SK-N-MC (cell line): ENCODE measurements at places on chromosomes 12 and 14.
A peak's percentile ranks its signal among the peaks of the same experiment; 100 is the strongest.

- DNase-seq: no peak
These were observed 25.2 kb downstream of the LTBP2 start for GRCh38 chr14:74586681-74587362.

DNA sequence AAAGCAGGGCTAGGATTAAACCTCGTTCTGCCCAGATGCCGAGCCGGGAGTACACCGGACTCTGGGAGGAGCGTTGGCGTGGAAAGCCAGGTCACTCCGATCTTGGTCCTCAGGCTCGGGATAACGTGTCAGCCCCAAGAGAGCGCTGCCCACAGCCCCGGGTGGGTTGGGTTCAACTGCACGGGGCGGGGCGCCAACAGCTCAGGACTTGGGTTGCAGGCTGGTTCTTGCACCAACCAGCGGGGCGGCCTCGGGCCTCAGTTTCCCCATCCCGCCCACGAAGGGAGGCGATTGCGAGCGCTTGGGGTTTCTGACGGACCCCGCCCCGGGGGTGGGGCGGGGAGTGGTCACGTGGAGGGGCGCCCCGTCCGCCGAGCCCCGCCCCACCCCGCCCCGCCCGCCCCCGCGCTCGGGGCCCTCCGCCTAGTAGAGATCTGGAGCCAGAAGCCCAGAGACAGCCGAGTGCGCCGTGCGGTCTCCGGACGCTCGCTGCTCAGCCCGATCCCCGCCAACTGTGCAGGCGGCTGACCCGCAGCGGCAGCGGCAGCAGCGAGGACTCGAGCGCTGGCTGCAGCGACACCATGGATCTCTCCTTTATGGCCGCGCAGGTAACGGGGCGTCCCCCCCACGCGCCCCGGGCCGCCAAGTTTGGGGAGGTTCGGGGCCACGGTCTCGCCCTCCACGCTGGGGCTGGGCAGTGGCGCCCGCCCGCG, at the start of gene C14orf132:
C14orf132 (plus strand) TSS at position 443 of the 713 bp plus-strand sequence; CDS start at position 582, 139 bp downstream.
- DNase-seq: no peak

DNA sequence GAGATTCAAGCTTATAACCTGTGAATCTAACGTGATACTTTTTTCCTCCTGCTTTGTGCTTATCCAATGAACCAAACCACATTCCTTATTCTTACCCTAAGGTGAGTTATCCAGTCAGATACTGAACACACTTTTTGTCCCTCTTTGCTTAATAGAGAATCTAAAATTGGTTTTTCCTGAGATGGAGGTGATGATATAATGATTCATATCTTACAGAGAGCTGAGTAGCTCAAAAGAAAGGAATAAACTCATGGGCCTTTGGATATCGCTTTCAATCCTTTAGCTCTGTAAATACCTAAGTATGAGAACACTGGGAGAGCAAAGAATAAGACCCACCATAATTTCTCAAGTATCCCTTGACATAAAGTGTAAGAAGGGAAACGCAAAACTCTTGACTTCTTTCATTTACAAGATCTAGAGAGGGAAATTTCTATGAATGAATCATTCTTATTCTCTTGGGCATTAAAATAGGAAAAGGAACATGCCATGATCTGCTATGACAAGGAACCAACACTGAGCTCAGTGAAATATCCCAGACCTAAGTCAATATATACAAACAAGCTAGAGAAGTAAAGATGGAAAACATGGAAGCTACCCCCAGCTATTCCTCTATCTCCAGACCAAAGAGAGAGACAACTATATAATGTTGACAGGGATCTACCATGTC, 81.8 kb upstream of the STAC3 start:
- no peak for DNase-seq

- DNase-seq: no peak
These were observed 70.3 kb downstream of the GALNT4 start for GRCh38 chr12:89454080-89454848.

- no peak for DNase-seq
These were observed 2.0 kb downstream of the POP5 start for GRCh38 chr12:120579179-120579578.

GRCh38 chr12:87828382-87828973, 200.7 kb downstream of the C12orf50 start:
- peak; percentile 37 for DNase-seq

- DNase-seq: no peak
These were observed 163.0 kb downstream of the BRMS1L start for GRCh38 chr14:35988972-35989690.

- DNase-seq: no peak
These were observed 87.0 kb downstream of the ERC1 start for GRCh38 chr12:1078002-1078401.

GRCh38 chr12:94803939-94804338, 153.6 kb upstream of the TMCC3 start:
- DNase-seq: no peak

GRCh38 chr14:66381755-66382154, 104.4 kb upstream of the CCDC196 start:
- no peak for DNase-seq

- DNase-seq: no peak
These were observed 2.3 kb upstream of the GPR162 start for GRCh38 chr12:6819106-6820030.

- DNase-seq: peak; percentile 98
These were observed 61.7 kb downstream of the LRFN5 start for GRCh38 chr14:41668356-41668755.

GRCh38 chr14:77339407-77339806, 18.6 kb downstream of the GSTZ1 start:
- DNase-seq: no peak

DNA sequence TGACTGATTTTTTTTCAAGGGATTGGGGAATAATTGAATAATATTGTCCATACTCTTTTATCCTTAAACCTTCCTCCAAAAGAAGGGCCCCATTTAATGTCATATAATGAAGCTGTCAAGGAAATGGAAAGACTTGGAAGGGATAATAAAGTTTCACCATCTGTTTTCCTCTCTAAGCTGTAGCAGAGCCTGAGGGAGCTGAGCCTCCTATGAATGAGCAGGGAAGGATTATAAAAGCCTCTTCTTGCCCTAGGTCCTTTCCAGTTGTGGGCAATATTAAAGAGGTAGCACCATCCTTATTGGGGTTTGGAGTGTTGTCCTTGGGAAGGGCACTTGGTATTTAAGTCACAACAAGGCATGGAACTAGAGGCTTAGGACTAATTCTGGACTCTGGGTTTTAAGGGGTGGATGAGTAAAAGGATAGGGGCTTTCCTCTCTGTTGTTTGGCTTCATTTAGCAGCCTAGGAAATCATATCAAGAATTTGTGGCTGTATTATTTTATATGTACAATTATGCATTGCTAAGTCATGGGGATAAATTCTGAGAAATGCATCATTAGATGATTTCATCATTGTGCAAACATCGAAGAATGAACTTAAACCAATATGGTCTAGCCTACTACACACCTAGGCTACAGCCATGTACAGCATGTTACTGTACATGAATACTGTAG, 408.5 kb upstream of the DCN start:
- no peak for DNase-seq

- DNase-seq: no peak
These were observed 51.4 kb upstream of the ANO2 start for GRCh38 chr12:5996459-5996858.

- no peak for DNase-seq
These were observed 6.3 kb upstream of the HOXC4 start for GRCh38 chr12:54047160-54047963.

GRCh38 chr14:102893452-102893851, 29.0 kb upstream of the AMN start:
- DNase-seq: no peak

DNA sequence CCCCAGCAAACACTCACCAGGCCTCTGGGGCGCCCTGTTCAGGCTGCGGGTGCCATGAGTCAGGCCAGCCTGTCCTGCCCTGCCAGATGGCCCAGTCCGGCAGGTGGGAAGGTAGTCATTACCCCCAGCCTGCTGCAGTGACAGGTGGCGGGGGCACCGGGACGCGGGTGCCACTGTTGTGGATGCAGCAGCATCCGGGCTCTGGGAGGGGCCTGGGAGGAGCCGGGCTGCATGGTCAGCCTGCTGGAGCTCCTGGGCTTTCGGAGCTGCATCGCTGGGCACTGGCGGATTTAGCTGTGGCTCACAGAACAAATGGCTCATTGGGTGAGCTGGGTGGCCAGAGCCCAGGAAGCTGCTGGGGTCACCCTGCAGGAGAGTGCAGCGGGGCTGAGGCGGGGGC, 13.5 kb downstream of the CEP170B start:
- no peak for DNase-seq

- no peak for DNase-seq
These were observed 646.9 kb upstream of the TMEM132C start for GRCh38 chr12:127619869-127620734.
